ENCODE measurements at places on chromosomes 11 and 22.

- DNase-seq: no peak
Observed at GRCh38 chr11:58227956-58228615, 632 bp downstream of the OR10Q1 start.

DNA sequence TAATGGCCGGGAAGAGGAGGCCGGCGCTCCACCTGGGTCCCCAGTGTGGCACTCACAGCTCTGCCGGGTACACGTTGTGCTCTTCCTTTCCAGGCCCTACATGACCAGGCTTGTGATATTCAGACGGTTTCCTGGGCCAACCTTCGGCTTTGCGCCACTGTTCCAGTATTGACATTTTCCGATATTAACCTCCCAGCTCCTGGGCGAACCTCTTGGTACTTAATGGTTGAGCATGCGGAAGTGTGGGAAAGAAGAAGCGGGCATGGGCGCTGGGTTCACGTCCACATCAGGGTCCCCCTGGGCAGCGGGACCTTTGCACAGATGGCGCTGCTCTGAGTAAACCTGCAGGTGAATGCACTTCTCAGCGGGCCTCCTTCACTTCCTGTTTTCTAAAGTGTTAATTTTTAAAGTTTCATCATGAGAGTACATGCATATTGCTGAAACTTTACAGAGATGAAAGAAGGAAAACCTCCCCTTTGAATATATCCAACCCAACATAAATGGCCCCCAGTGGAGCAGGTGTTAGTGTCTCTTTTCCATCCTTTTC lies 286.7 kb downstream of the TBC1D22A start:
- DNase-seq: no peak

DNA sequence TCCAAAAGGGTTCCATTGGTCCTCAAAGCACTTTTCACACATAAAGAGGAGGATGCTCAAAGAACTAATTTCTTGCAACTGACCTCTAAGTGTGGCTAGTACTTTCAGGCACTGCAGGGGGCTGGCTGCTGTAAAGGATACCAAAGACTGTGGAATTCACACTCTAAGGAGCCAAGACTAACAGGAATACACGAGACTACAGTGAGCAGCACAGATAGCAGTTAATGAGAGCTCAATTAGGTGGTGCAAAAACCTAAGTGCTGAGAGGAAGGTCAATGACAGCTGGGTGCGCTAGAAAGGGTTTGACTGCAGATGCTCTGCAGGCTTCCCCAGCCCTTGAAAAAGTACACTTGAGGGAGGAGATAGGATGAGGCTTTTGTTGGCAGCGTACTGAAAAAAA lies 124.3 kb upstream of the NTM start:
- DNase-seq: no peak

- DNase-seq: no peak
Observed at GRCh38 chr11:64316672-64317324, 561 bp downstream of the TRMT112 start.

DNA sequence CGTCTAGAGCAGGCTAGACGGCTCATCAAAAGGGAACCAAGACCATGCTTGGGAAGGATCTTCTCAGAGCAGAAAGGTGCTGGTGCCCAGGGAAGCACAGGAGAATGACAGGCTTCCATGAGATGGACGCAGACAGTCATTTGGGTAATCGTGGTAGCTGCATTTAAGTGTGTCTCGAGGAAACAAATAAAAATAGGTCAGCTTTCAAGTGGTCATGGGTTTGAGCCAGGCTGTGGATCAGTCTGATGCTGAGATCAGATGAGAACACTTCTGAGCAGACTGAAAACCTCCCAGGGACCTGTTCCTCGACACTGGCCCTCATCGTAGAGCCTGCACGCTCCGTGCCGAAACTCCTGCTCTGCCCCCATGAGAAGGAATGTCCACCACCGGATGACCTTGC lies 4.7 kb downstream of the CARS1 start:
- DNase-seq: no peak

- no peak for DNase-seq
Observed at GRCh38 chr11:3926458-3927095, 71.1 kb downstream of the STIM1 start.

- DNase-seq: no peak
Observed at GRCh38 chr11:1267441-1268100, 41.9 kb downstream of the TOLLIP start.

- no peak for DNase-seq
Observed at GRCh38 chr11:12642040-12642439, 32.2 kb upstream of the TEAD1 start.

GRCh38 chr11:67505605-67506396 lies 638 bp upstream of the PITPNM1 start:
- peak; percentile 50 for DNase-seq

DNA sequence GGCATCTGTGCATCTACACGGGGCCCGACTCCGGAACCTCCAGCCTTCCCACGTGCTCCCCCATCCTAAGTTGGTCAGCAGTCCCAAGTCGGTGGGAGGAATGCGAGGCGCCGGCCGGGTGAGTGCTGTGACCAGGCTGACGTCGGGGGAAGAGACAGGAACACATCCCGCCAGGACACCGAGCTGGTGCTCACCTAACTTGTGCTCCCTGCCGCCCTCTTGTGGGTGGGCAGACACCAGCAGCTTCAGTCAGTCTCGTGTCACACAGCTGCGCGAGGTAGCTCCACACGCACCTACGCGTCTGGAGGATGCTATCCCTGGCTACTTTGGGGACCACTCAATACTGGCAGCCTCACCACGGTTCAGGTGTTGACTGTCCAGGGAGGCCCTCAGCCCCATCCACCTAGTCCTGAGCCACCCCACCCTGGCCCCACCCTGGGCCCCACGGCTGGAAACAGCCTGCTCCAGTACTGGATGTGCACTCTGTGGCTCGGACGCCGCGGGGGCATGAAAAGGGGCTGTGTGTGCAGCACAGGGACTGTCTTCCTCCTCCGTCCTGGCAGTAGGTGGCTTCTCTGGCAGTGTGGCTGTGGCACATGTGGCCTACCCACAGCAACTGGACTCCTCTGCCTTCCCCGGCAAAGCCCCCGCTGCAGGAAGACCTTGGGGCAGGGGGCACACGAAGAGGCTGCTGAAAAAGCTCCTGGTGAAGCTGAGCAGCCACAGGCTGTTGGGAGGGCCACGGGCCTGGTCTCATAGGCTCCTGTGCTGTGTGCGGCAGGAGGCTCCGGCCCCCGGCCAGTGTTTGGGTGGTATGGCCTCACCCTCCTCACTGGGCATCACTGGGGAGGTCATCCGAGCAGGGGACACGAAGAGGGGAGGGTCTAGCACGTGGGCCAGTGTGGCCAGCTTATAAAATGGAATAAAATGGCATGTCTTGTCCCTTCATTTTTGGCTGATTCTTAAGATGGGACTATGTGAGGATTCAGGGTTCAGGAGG lies 11.2 kb upstream of the BID start:
- DNase-seq: peak; percentile 54

GRCh38 chr11:60743058-60743457 lies 13.6 kb upstream of the MS4A15 start:
- DNase-seq: no peak

DNA sequence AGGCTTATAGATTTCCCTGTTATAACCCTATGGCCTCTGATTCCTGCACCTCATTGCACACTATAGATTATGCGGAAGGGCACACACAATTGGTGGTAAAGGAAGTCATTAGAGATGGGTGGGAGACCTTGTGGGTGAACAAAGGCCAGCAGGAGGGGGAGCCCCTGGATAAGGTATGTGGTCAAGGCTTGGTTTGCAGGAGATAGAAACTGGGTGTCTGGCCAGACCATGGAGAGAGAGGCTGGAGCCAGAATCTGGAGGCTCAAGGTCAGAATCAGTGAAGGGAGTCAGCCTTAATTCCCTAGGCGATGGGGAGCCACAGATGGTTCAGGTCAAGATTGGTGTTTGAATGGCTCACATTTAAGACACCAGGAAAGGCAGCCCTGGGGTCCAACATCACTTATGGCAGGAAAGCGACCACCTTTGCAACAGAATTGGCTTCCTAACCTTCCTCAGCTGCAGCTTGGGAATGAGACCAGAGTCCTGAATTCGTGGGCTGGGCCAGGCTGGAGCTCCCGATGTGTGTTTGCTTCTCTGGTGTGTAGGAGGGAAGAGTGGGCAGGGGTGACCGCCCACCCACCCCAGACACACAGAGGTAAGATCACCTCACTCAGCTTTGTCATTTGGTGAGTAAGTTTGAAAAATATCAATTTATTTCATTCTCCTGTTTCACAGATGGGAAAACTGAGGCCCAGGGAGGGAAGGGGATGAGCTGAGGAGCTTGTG lies 22.7 kb upstream of the SCUBE1 start:
- DNase-seq: no peak

DNA sequence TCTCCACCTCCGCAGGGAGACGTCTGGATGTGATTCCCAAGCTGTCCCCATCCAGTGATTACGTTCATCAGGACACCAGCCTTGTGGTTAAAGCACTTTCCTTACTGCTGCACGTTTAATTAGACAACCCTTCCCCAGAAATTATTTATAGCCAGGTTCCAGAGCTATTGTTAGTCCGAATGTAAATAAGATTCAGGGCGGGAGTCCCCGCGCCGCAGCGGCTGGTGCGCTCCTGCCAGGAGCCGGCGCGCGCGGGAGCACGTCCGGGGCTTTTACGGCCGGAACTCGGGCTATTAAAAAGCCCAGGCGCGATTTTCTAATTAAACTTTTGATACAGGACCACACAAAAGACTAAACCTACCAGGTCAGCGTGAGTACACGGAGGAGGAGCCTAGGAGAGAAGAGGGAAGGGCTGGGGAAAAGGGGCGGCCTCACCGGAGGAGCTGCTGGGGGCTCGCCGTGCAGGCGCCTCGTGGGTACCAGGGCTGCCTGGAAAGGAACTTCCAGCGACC lies 538.3 kb downstream of the OPCML start:
- DNase-seq: no peak
